ENCODE measurements at places on chromosomes 5 and 9.

DNA sequence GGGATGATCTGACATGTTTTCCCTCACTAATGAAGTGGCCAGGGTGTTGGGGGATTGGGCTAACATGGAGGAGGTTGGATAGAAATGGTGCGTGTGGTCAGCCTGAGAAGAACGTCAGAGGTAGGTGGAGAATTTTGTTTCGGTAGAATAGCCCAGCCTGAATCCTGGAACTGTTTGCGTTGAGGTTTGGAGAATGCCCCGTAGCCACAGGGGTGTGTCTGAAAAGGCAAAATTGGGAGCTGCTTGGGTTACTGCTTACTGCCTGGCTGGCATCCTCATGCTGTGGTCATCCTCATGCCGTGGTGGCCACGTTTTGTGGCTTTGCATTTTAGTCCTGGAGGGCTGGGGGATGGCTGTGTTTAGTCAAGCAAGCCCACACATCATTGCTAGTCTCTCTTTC, 236.9 kb downstream of the GOLPH3 start:
- DNase-seq: no peak

GRCh38 chr5:73205305-73205704, 32.3 kb downstream of the TMEM174 start:
- no peak for DNase-seq

- no peak for DNase-seq
Observed at GRCh38 chr5:54383941-54384340, 71.6 kb upstream of the HSPB3 start.

- DNase-seq: no peak
Observed at GRCh38 chr5:132103969-132104391, 30.4 kb downstream of the CSF2 start.

- no peak for DNase-seq
Observed at GRCh38 chr5:174723979-174724483, 351 bp upstream of the MSX2 start.

- DNase-seq: no peak
Observed at GRCh38 chr5:14138608-14139540, 4.3 kb upstream of the TRIO start.

DNA sequence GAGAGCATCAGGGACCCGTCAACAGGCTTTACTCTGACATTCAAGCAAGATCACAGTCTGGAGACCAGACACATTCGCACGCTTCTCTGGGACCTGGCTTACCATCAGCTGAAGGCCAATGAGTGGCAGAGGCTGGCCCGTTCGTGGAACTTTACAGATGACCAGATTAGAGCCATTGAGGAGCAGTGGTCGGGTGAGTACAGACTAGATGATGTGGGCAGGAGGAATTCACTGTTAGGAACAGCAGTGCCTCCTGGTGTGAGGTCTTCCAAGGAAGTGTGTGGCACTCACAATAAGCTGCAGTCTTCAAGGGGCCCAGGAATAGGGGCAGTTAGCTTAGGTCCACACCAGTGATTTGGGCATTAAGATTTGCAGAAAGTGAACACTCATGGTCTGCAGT, 50.4 kb downstream of the POC5 start:
- no peak for DNase-seq

GRCh38 chr9:109733690-109734089, 46.3 kb upstream of the PALM2AKAP2 start:
- no peak for DNase-seq

DNA sequence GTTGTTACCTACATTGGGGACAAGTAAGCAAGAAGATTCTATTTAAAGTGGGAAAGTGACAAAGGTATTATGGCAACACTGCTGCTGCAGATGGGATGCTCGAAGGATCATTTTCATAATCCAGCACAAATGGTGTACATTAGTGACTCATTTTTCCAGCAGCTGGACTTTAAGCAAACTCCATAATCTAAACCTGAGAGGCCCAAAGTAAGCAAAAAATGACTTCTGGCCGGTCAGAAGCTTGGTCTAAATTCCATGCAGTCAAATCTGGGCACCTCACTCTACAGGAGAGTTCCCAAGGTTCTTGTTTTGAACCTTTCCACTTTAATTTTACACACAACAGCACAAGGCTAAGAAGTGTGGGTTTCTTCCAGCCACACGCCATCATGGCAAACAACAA, 43.6 kb upstream of the TRAF1 start:
- no peak for DNase-seq

DNA sequence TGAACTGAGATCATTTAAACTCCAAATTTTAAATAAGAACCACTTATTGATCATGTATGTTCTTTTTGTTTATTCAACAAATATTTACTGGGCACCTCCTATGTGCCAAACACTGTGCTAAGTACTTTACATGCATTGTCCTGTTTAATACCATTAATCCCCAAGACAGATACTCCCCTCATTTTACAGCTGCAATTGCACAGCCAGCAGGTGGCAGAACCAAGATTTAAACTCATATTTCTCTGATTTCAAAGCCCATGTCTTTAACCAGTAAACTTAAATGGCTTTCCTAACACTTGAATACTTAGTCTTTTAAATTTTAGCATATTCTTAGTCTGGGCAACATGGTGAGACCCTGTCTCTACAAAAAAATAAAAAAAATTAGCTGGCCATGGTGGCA, 43.4 kb upstream of the KIAA1958 start:
- no peak for DNase-seq

GRCh38 chr9:7770111-7770510, 29.5 kb downstream of the DMAC1 start:
- DNase-seq: no peak

- DNase-seq: no peak
Observed at GRCh38 chr5:146188358-146188757, 5.9 kb upstream of the LARS1 start.

- no peak for DNase-seq
Observed at GRCh38 chr9:99726758-99727157, 94.9 kb upstream of the NR4A3 start.

- DNase-seq: no peak
Observed at GRCh38 chr5:137392261-137392660, 106.9 kb downstream of the SPOCK1 start.

- no peak for DNase-seq
Observed at GRCh38 chr9:93295031-93295430, 111.1 kb downstream of the WNK2 start.

DNA sequence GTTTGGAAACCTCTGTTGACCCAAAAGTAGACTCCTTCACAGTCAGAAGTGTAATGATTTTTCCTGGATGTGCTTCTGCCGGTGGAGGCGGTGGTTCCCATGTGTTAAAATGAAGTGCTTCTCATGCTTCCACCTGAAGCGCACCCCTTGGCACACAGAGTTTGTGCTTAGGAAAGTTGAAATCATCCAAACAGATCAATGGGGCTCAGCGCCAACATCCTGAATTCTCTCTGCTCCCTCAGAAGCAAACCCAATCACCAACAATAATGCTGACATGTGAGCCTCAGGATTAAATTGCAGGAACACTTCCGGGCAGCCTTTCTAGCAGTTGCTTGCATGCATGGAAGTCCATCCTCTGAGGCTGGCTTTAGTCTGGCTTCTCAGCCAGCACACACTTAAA, 71.0 kb downstream of the MED10 start:
- no peak for DNase-seq

DNA sequence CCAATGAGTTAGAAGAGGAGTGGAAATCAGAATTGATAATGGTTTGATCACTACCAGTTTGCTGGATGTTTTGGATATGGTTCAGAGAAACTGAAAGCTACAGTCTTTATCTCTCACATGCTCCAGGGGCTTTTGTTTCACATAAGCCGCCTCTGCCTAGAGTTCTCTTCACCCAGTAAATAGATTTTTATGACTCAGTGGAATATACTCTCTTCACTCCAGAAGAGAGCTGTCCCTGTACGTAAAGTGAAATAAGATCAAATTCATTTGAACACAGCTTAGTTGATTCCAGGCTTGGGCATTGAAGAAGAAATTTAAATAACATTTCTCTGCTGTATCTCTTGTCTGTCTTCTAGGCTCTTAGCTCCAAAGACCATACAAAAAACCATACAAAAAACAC, 184.9 kb downstream of the TRPM3 start:
- no peak for DNase-seq

- no peak for DNase-seq
Observed at GRCh38 chr5:94375801-94376200, 242.6 kb downstream of the KIAA0825 start.

DNA sequence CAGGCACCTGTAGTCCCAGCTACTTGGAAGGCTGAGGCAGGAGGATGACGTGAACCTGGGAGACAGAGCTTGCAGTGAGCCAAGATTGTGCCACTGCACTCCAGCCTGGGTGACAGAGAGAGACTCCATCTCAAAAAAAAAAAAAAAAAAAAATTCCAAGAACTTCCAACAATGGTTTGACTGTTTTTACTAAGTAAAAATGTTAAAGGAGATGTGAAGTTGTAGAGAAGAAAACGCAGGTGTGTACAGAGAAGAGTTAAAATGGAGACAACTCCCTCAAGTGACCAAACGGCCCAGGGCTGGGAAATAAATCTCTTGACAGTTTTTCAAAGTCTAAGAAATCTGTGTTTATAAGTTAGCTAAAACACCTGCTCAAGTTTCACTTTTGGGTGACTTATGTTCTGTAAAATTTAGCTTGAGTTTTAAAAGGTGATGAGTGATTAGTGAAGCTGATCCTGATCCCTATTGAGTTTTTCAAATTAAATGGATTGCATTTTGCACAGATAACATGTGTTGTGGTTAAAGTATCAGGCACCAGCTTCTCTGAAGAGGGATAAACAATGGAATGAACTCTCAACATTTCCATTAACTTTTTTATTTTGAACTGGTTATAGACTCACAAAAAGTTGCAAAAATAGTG, 255.2 kb upstream of the CD180 start:
- DNase-seq: no peak

- no peak for DNase-seq
Observed at GRCh38 chr5:38555354-38556087, 925 bp downstream of the LIFR start.

- DNase-seq: no peak
Observed at GRCh38 chr9:36191290-36191645, 547 bp downstream of the CLTA start.

GRCh38 chr9:131720330-131720729, 19.5 kb downstream of the RAPGEF1 start:
- no peak for DNase-seq

DNA sequence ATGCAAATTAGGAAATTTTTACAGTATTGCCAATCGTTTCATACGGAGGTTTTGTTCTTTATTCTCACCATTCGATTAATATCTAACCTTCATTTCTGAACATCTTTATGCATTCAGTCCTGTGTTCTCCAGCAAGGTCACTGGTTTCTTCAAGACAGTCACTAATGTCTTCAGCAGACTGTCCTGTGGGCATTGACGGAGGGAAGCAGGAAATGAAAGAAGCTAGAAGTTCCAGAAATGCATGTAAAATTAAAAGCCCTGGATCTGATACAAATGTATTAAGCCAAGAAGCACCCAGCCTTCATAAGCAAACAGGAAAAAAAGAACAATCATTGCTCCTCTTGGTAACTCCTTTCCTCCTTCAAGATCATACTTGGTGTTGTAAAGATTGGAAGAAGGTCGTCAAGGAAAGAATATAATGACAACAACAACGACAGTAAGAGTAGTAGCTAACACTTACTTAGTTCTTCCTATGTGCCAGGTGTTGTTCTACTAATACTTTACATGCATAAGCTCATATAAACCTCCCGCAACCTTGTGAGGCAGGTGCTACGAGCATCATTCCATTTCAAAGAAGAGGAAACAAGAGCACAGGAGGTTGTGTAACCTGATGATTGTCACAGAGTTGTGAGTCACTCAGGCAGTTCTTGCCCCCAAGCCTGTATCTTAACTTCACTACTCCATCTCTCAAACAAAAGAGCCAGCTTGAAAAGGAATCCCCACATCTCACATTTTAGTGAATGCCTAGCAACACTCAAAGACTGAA, 59.9 kb upstream of the CER1 start:
- no peak for DNase-seq

- no peak for DNase-seq
Observed at GRCh38 chr5:10731913-10732312, 29.1 kb downstream of the DAP start.

GRCh38 chr5:158747816-158748432, 351.8 kb downstream of the EBF1 start:
- DNase-seq: no peak

GRCh38 chr9:4228606-4229005, 71.3 kb downstream of the GLIS3 start:
- no peak for DNase-seq

- peak; percentile 59 for DNase-seq
Observed at GRCh38 chr9:83920469-83920926, 734 bp downstream of the KIF27 start.

- DNase-seq: no peak
Observed at GRCh38 chr9:33265211-33265865, 489 bp downstream of the CHMP5 start.

DNA sequence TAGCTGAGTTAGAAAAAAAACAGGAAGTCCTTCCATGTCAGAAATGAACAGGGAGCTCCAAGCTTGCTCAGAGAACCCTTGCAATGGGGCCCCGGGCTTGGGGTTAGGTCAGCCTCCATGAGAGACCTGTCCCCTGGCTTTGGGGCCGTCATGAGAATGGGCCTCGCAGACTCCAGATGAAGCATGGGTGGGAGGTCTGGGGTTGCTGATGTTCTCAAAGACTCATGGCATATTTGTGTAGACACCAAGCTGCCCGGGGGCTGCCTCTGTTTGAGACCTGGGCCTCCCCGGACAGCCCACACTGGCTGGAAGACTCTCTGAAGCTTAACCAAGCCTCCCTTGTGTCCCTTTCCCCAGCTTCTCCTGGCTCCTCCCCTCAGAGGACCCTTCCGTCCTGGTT, 186.3 kb downstream of the IRX2 start:
- DNase-seq: no peak

GRCh38 chr9:81851340-81851739, 76.9 kb upstream of the SPATA31D4 start:
- no peak for DNase-seq

- peak; percentile 82 for DNase-seq
Observed at GRCh38 chr9:136694163-136694871, 7.1 kb upstream of the AGPAT2 start.

DNA sequence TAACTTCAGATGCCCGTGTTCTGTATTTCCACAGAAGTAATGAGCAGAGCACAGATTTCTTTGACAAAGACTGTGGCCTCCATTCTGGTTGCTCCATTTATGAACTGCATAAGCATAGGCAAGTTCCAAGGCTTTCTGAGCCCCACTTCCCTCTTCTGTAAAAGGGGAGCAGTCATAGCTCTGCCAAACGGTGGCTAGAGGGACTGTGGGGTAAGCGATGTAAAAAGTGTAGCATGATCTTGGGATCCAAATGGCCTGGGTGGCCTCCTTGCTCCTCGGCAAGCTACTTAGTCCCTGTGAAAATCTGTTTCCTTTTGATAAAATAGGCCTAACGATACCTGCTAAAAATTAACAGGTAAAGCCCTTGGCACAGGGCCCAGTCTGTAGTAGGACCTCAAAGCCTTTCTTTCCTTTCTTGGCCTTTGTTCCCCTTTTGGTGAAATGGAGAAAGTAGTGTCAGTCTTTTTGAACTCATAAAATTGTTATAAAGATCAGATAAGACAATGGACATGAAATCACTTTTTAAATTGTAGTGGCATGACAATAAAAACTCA, 646.6 kb downstream of the ACTL7B start:
- no peak for DNase-seq

- DNase-seq: no peak
Observed at GRCh38 chr5:102226321-102226720, 69.8 kb downstream of the SLCO4C1 start.

- DNase-seq: no peak
Observed at GRCh38 chr9:5890641-5891040, at the start of gene MLANA. MLANA (plus strand) TSS chr9:5890889; CDS start chr9:5892475, 1,586 bp downstream.
